Tracheal epithelial cell (primary cell): ENCODE measurements at places on chromosomes 12 and 14. TPM values are rescaled to one million over a fixed set of nuclear protein-coding genes. Genes with fewer than 3 reads are reported as not detected.

Gene MSRB3
- total RNA-seq, result 1.7 and 5.8 TPM in 2 replicates

Gene WNT1
- total RNA-seq, result not detected in 2 replicates

Gene TBX5
- total RNA-seq, result not detected in 2 replicates

Gene FGF6
- not detected in 2 replicates for total RNA-seq

Gene VRTN
- total RNA-seq, result not detected in 2 replicates

Gene C1QL4
- under 0.01 TPM in 1 of 2 replicates, not detected in the other for total RNA-seq
